ENCODE measurements at places on chromosomes 5 and 9. TPM values are rescaled to one million over a fixed set of nuclear protein-coding genes. Genes with fewer than 3 reads are reported as not detected.

SLC6A3 gene
- total RNA-seq = not detected

SAP30L gene
- 32.0 TPM for total RNA-seq

NR2F1 gene
- total RNA-seq = 24.9 TPM

TEX48 gene
- not detected for total RNA-seq

FOXD4L4 gene
- 0.09 TPM for total RNA-seq

PPP3R2 gene
- not detected for total RNA-seq

DOLPP1 gene
- 10.2 TPM for total RNA-seq

PFN3 gene
- not detected for total RNA-seq

PCDHAC2 gene
- total RNA-seq = 0.09 TPM

CDH6 gene
- 10.6 TPM for total RNA-seq

TMEM215 gene
- total RNA-seq = not detected

LRRC14B gene
- not detected for total RNA-seq

RFX3 gene
- 5.0 TPM for total RNA-seq

CD72 gene
- total RNA-seq = not detected

FBXW2 gene
- total RNA-seq = 38.7 TPM

ZNF354C gene
- 7.6 TPM for total RNA-seq

TEK gene
- total RNA-seq = 91.3 TPM

KCTD16 gene
- total RNA-seq = 0.27 TPM

Data from endothelial cell of coronary artery (primary cell).